ENCODE measurements at places on chromosomes 13 and 19. TPM values are rescaled to one million over a fixed set of nuclear protein-coding genes. Genes with fewer than 3 reads are reported as not detected.

Gene PRTN3
- not detected for total RNA-seq

- DNase-seq: no peak
Observed at GRCh38 chr19:18307271-18307681, 15.6 kb downstream of the LSM4 start.

Gene VSIG10L
- total RNA-seq: 0.53 TPM

Gene ZNF793
- total RNA-seq: 1.8 TPM

- no peak for DNase-seq
Observed at GRCh38 chr13:100478107-100478809, 110.3 kb downstream of the GGACT start.

GRCh38 chr19:6718741-6719539, 1.5 kb downstream of the C3 start:
- DNase-seq: no peak

Gene C19orf12
- 9.7 TPM for total RNA-seq

Gene ALKBH7
- total RNA-seq: 23.7 TPM

Gene RNF113B
- total RNA-seq: not detected
